ENCODE measurements at places on chromosomes 6 and 20.

GRCh38 chr6:14270925-14271788, 153.6 kb downstream of the CD83 start:
- DNase-seq: no peak

- no peak for DNase-seq
Observed at GRCh38 chr6:107869871-107870270, 45.8 kb upstream of the SCML4 start.

GRCh38 chr6:110180228-110181008, at the start of gene CDC40:
Gene CDC40 (plus strand): TSS chr6:110180427. CDS start chr6:110180445, 18 bp downstream.
- peak; percentile 10 for DNase-seq

DNA sequence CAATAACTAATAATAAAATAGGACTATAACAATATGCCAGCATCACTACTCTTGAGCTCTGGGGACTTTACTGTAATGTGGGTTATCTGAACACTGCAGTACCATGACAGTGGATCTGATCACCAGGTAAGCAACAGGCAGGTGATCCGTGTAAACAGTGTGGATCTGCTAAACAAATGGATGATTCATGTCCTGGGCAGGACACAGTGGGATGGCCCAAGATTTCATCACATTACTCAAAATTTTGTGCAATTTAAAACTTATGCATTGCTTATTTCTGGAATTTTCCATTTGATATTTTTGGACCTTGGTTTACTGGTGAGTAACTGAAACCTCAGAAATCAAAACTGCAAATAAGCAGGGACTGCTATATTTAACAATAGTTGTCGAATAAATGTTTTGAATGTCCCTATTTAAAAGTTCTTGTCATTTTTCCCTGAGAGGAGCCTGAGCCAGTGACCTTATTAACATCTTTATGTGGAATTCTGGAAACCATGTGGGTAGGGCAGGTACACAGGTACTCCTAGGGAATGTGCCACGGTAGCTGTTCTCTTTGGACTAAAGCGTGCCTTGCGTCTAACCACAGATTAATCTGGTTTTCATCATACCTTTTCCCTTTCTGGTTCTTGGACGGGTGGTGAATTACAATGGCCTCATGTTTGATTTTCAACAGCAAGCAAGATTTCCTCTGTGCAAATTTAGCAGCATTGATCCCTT, 214.5 kb upstream of the SASH1 start:
- no peak for DNase-seq

DNA sequence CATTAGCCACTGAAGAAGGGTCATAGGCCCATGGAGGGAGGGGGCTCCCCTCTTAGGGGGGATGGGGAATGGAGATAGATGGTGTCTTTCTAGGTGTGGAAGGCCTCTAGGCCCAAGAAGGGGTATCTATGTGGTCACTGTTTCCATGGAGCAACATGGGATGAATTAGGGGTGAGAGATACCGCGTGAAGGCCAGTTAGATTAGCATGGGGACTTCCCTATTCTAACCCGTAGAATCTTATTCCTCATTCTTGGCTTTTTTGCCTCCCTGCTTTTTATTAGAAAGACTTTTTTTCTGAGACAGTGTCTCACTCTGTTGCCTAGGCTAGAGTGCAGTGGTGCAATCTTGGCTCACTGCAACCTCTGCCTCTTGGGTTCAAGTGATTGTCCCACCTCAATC, 3.2 kb downstream of the RAB44 start:
- DNase-seq: no peak

DNA sequence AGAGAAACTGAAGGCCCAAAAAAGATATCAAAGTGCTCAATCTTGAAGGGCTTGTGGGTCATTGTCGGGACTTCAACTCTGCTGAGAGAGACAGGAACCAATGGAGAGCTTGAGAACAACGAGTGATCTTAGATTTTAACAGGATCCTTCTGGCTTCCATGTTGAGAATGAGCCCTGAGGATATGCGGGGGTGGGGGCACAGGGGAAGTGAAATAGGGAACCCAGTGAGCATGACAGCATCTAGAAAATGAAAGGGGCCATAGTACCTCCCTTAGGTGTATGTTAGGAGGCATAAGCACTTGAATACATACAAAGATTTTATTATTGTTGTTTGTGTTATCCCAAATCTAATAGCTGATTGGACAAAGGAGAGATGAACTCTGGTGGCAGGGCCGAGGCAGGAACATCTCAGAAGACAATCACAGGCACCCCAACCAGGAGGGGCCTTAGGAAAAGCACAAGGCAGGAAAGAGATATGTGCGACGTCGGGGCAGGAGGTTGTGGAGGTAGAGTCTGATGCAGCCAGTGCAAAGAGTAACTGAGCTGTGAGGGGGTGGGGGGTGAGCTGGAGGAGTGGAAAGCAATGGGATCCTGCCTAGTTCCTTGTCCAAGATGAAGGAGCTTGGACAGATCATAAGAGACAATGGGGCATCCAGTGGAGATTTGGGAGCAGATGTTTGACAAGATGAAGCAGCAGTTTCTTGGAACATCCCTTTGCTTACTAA, 10.4 kb downstream of the TGM6 start:
- no peak for DNase-seq

GRCh38 chr6:4637691-4638433, 138.3 kb upstream of the CDYL start:
- DNase-seq: no peak

DNA sequence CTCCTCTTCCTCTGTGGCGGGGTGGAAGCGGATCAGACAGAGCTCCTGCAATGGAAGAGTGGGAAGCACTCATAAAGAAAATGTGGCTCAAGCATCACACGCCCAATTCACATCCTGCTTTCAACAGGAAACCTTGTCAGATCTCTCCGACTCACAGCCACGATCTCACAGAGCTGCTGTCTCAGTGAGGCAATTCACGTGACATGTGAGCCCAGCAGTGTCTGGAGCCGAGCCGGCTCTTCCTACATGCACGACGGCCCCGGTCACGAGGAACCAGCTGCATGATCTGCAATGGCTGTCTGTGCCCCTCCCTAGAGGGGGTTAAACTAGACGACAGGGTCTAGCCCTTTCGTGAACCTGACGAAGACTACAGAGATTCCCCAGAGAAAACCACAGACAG, 29.5 kb upstream of the TCFL5 start:
- no peak for DNase-seq

GRCh38 chr20:57545927-57546662, 14.8 kb upstream of the PCK1 start:
- no peak for DNase-seq

- DNase-seq: no peak
Observed at GRCh38 chr6:54191461-54191860, 80.2 kb downstream of the MLIP start.

GRCh38 chr20:45469336-45470261, at the start of gene WFDC2:
Gene WFDC2 (plus strand): TSS chr20:45469753. CDS start chr20:45469782, 29 bp downstream.
- DNase-seq: no peak

DNA sequence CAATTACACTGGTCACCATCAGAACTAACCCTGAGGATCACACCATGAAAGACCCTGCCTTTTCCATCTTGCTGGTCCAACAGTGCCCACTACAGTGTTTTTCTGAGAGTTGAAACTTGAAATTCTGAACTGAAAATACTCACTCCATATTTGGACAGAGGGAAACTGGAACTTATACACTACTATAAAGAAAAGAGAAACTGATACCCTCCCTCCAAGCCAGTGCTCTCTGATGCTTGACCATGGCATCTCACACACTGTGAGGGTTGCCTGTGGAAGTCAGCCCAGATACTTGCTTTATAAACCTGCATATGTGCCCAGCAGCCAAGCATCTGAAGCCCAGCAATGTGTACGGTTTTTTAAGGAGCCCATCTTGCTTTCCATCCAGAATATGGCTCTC, 108.7 kb downstream of the FOXA2 start:
- no peak for DNase-seq

DNA sequence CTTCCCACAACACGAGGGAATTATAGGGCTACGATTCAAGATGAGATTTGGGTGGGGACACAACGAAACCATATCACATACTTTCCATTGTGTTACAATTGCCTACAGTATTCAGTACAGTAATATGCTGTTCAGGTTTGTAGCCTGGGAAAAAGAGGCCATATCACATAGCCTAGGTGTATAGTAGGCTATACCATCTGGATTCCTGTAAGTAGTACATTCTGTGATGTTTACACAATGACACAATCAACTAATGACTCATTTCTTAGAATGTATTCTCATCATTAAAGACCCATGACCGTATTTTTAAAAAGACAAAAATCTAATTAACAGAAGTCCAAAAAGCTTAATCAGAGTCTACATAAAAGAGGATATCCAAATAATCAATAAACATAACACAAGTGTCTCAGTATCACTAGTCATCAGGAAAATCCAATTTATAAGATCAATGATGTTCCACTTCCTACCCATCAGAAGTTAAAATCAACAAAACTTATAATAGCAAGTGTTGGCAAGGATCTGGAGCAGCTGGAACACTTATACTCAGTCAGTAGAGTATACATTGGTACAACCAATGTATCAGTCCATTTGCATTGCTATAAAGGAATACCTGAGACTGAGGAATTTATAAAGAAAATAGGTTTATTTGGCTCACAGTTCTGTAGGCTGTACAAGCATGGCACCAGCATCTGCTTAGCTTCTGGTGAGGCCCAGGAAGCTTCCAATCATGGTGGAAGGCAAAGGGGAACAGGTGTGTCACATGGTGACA, 215.9 kb downstream of the CLVS2 start:
- no peak for DNase-seq

DNA sequence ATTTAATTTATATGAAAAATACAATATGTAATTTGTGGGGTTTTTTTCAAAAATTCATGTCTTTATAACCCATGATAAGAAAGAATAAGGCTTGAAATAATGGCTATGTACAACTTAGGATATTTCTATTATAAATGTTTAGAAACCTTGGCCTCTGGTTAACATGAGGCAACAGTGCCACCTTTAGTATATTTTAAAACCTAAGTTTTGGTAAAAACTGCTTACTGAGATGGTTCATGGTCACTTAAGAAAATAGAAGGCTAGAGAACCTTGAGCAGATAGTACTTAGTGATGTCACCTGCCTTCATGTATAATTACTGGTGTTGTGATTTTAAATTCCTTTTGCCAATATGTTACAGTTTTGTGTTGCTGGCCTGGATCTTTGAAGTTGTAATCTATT, 176.4 kb downstream of the ADGB start:
- DNase-seq: no peak

DNA sequence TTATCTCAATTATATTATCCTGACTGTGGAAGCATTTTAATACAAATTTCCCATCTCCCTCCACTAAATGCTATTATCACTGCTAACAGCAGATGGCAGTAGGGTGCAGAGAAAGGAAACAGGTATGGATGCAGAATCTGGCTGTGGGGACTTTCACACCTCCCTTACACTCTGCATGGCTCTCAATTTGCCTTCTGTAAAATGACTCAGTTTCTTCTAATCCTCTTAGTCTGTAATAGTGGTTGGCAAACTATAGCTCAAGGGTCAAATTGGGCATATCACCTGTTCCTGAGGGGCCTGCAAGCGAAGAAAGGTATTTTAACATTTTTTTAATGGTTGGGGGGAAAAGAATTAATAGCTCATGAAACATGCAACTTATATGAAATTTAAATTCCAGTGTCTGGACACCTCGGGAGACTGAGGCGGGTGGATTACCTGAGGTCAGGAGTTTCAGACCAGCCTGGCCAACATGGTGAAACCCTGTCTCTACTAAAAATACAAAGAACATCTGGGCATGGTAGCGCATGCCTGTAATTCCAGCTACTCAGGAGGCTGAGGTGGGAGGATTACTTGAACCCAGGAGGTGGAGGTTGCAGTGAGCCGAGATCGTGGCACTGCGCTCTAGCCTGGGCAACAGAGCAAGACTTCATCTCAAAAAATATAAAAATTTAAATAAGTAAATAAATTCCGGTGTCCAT, 83.5 kb downstream of the ZMYND8 start:
- no peak for DNase-seq

DNA sequence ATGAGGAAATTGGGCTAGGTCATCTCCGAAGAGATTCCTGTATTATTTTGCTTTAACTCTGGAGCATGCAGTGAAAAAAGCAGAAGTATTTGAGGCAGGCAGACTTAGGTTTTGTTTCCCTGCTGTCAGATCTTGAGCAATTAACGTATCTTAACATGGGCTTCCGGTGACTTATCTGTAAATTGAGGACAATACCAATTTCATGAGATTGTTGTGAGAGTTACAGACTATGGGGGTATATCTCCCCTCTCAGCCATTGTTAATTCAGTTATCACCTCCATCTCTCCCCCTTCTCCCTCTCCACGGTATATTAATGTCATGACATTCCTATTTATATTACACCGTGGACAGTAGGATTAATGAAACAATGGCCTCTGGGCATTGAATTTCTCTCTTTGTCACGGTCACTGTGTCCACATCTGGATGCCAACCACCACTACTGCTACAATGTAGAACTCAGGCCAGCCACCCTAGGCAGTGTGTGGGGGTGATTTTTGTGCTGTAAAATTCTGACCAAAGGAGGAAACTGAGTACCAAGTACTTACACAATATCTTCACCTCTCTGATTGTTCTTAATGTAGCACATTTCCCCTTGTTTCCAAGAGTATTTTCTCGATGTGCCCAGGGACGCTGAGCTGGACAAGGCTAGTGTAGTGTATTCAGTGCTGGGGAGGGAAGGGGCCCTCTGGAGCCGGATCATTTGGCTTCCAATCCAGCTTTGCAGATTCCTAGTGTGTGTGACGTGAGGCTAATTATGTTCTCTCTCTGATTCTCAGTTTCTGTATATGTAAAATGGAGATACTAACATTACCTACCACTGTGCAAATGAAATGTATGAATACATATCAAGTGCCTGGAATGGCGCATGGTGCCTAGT, 77.2 kb downstream of the GCNT2 start:
- no peak for DNase-seq

DNA sequence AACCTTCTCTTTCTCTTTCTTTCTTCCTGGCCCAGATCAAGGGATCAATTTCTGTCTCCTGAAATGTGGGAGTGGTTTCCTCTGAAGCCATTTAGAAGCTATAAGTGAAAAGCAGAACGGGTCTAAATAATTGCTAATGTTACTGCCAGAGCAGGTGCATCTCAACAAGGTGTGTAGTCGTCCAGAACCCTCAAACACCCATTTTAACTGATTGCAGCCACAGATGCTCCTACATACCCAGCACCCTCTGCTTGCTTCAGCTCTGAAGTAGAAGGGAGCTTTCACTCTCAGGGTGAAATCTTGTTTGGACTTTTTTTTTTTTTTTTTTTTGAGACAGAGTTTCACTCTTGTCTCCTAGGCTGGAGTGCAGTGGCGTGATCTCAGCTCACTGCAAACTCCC, 592.1 kb upstream of the ARID1B start:
- DNase-seq: no peak

DNA sequence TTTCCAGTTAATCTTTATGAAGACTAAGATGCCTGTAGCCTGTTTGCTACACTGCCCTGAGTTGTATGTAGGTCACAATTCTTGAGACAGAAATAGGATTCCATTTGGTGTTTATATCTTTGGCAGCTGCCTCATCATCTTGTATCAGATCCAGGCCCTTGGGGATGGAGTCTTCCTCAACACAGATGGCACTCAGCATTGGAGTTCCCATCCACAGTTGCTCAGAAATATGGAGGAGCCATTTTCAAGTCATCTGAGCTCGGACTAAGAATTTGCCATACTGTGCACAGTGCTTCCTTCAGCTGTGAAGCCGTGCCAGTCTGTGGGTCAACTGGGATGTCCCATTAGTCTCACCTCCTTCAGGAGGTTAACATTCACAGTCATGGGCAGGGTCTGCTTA, 156.6 kb downstream of the ZDHHC14 start:
- DNase-seq: no peak
